ENCODE measurements at places on chromosomes 1 and 21.

GRCh38 chr1:16173447-16174260, 17.8 kb upstream of the EPHA2 start:
- DNase-seq: no peak

GRCh38 chr21:21109736-21110135, 111.5 kb downstream of the NCAM2 start:
- DNase-seq: no peak

GRCh38 chr1:22849770-22850169, 122.9 kb downstream of the LACTBL1 start:
- DNase-seq: no peak

- no peak for DNase-seq
Observed at GRCh38 chr1:226762988-226763904, 24.2 kb upstream of the ITPKB start.

- DNase-seq: no peak
Observed at GRCh38 chr1:74811436-74812179, 78.7 kb downstream of the TYW3 start.

DNA sequence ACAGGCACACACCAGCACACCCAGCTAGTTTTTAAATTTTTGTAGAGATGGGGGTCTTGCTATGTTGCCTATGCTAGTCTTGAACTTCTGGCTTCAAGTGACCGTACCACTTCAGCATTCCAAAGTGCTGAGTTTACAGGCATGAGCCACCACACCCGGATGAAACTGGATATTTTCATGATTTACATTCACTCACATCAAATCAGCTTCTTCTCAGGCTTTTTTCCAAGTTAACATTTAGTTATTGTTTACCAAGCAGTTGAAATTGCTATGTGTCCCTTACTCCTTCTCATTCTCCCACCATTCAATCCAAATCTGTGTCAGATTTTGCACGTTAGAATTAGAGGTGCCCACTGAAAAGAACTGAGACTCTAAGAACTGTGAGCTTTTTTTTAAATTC, 18.4 kb downstream of the RIT1 start:
- no peak for DNase-seq

DNA sequence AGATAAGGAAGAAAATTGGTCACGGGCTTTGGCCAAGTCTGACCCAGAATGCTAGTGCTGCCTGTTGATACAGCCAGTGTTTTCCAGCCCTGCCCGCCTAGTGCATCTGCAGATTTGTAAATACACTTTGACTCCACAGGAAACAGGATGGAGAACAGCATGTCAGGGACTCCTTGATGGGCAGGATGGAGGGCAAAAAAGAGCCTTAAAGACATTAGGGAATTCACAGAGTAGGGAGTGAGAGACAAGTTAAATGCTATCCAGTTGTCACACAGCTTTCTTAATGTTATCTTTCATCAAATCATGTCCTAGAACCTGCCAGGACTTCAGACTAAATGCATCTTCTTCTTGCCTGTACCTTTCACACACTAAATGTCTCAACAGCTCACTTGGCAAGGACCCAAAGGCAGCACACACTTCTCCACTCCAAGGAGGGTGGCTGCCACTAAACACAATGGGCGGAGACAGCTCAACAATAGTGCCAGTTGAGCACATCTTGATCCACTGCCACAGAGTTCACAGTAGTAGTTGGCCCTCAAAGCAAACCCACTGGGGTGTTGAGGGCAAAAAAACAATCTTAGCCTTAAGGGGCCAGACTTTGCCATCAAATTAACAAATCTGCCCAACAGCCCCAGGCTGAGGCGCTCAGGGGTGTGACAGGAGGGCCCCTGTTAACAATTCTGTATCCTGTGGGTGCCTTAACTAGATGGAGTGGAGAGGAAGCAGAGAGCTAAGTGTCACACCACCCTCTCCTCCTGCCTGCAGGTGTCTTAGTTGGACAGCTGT, 2.7 kb downstream of the HIVEP3 start:
- DNase-seq: no peak

- no peak for DNase-seq
Observed at GRCh38 chr1:228401782-228402640, 4.6 kb downstream of the TRIM11 start.

- no peak for DNase-seq
Observed at GRCh38 chr1:193533853-193534252, 347.4 kb upstream of the B3GALT2 start.

- DNase-seq: no peak
Observed at GRCh38 chr1:32939655-32940371, 24.8 kb downstream of the RNF19B start.

DNA sequence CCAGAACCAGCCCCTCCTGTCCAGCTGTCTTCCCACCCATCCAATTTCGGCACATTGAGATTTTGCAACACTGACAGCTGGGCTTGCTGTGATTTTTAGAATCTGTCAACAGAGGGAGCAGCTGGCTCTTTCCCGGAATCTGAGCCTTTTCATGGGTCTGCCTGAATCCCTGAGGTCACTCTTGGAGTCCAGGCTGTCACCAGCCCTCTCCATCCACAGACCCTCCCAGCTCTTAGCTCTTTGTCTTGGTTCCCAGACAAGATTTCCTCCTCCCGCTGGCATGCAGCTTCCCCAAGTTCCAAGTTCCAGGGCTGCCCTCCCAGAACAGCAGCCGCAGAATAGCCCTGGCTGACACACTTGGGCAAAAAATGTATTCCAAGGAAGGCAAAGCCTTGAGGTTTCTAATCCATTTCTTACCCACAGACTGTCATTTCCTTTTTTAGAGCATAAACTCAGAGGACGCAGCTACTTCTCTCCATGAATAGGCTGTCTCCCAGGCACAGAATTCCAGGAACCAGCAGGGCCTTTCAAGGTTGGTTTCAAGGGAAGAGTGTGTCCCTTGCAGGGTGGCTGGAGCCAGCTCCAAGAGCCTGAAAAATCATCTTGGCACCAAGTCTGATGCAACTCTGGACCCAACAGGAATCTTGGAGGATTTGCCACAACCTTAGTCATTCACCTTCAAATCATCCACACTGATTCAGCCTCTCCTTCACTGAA, 7.1 kb upstream of the TMEM61 start:
- no peak for DNase-seq

DNA sequence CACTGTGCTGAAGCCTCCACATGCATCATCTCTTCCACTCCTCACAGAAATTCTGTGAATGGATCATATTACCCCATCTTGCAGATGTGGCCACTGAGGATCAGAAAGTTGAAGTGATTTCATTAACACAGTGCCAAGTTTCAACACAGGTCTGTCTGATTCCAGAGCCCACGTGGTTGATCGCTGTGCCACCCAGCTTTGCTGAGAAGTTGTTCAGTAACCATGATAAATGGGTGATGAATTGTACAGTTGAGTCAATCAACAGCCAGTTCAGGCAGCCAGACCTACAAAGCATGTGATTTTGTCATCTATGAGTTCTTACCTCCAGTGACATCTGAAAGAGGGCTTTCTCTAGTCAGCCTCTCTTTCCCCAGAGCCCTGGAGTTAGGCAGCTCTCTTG, 61.8 kb upstream of the GRHL3 start:
- DNase-seq: no peak

DNA sequence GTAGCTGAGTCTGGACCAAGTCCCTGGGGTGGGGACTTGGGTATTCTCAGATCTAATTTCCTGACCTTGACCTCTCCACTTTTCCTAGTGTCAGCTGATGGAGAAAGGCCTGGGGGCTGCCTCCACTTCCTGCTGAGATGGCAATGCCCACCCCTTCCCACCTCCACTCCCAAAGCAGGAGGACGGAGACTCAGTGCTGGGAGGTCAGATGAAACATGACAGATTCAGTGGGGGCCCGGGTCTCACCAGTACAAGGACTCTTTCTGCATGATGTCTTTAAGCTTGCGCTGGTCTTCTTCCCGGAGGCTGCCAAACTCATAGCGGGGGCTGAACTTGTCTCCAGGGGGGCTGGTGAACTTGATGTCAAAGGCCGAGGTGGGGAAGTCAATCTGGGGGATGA, 35.6 kb upstream of the PPP1R15B start:
- DNase-seq: no peak

GRCh38 chr1:168243198-168243597, 17.4 kb downstream of the SFT2D2 start:
- no peak for DNase-seq

DNA sequence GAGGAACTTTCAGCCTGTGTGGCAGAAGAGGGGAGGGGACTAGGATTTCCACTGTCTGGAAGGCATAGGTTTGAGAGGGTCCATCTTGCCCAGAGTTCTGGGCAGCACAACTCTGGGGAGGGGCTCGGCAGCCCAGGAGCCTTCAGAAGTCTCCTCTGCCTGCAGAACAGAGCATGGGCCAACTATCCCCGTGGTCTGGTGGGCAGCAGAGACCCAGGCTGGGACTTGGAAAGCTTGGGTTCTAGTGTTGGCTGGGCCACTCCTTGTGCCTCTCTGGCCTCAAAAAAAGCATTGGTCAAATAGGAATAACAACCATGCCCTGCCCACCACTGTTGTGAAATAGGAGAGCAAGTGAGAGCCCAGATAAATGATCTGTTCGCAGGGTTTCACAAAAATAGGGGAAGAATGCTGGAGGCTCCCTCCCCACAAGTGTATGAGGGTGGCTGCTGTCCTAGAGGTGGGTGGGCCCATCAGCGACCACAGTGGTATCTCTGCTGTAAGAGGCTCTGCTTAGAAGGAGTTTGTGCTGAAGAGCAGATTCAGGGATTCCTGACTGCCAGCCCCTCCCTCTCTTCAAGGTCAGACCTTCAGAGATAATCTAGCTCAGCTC, 8.9 kb downstream of the EPHA10 start:
- no peak for DNase-seq

DNA sequence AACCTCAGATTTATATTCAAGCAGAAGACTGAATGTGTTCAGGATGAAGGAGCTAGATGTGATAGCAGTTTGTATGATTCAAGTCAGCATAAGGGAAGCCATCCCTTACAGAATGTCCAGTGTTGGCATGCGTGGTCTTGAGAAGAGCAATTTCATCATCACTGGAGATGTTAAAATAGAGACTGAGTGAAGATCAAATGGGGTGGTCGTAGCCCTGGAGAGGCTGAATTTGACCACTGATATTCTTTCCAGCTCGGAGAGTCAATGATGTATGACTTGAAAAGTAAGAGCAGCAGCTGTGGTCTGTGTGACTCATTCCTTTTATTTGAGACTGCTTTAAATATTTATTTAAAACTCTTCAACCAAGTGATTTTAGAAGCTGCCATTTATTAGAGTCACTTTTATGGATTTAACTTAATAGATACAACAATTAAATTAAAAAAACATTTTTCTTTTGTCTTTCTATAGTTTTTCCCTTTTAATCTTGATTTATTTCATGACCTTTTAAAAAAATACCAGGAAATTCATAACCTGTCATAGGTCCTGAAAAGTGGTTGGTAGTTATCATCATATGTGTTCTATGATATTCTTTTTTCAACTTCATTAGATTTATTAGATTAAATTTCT, 15.5 kb downstream of the FMN2 start:
- no peak for DNase-seq

DNA sequence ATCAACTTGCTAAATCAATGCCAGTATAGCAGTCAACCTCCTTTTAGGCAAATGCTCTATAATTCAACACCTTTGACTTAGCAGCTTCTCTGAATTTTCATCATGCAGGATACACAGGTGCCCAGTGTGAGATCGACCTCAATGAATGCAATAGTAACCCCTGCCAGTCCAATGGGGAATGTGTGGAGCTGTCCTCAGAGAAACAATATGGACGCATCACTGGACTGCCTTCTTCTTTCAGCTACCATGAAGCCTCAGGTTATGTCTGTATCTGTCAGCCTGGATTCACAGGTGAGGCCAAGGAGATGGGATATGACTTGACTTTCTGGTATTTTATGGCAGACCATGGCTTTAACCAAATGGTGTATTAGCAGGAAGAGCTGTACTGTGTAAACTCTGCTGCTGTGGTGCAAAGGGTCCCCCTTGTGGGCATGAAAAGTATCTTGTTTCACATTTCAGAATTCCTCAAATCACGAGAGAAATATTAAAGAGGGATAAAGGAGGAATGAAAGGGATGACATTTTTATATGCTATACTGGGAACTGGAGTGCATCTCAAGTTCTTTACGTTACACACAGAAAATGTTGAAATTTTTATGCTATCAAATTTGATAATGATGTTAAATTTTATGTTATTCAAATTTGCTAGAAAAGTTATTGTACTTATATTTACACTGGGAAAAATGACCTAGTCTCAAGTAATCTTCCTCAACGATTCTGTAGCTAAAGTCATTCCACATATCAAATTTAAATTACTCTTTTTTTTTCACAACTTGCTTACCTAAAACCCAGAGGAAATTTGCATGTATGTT, 88.9 kb downstream of the CRB1 start:
- DNase-seq: no peak

DNA sequence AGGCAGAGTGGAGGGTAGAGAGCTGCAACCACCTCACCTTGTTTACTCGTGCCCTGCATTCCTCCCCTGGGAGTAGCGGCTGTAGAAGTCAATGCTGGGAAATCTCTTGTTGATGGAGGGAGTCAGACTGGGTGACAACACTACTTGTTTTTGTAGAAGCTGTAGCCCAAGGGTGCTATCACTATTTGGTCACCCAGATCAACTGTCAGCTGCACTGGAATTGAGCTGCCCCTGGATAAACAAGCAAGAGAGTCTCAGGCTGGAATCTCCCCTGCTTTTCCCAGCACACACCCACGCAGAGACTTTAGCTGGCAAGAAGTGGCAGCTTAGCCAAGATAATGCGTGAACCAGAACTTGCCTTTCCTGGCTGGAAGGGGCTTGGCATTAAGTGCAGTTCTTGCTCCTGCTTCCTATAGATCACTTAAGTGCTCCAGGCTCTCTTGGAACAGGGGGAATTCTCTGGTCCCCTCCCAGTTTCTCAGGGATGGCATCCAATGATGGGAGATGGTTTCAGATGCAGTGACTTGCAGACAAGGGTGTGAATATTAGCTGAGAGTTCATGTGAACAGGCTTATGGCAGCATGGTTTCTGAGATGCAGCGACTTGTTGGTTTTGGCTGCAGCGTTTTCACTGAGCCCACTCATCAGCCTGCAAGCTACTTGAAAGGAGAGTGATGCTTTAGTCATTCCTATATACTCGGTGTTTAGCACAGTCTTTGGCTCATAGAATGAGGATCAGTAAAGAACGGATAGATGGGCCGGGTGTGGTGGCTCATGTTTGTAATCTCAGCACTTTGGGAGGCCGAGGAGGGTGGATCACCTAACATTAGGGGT, 16.8 kb downstream of the ATP2B4 start:
- no peak for DNase-seq

DNA sequence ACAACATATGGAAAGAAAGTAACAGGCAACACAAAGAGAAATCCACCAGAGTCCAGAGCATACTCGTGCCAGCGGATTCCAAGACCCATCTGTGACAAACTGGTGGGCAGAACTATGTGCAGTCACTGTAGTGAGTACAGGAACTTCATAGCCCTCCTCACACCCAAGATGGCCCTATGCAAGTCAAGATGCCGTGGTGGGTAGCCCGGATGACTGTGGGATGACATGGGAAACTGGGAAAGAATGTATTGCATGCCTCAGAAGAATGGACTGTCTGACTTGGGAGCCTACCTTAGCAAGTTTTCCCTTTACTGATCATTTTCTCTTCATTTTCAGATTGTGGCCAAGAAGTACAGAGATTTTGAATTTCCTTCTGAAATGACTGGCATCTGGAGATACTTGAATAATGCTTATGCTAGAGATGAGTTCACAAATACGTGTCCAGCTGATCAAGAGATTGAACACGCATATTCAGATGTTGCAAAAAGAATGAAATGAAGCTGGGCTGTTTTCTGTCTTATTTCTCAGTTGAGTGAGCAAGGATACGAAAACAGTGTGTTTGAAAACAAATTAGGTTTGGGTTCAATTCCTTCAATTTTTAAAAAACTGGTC, 47.3 kb downstream of the CLIC6 start:
- no peak for DNase-seq

- no peak for DNase-seq
Observed at GRCh38 chr1:29827801-29828525, 591.6 kb downstream of the PTPRU start.

Data from stimulated activated CD8-positive, alpha-beta memory T cell treated with anti-CD3 and anti-CD28 coated beads, Interleukin-7, amount 100 ng/mL, for 24 hours (primary cell).